ENCODE measurements at places on chromosomes 6 and 20. TPM values are rescaled to one million over a fixed set of nuclear protein-coding genes. Genes with fewer than 3 reads are reported as not detected.

DNA sequence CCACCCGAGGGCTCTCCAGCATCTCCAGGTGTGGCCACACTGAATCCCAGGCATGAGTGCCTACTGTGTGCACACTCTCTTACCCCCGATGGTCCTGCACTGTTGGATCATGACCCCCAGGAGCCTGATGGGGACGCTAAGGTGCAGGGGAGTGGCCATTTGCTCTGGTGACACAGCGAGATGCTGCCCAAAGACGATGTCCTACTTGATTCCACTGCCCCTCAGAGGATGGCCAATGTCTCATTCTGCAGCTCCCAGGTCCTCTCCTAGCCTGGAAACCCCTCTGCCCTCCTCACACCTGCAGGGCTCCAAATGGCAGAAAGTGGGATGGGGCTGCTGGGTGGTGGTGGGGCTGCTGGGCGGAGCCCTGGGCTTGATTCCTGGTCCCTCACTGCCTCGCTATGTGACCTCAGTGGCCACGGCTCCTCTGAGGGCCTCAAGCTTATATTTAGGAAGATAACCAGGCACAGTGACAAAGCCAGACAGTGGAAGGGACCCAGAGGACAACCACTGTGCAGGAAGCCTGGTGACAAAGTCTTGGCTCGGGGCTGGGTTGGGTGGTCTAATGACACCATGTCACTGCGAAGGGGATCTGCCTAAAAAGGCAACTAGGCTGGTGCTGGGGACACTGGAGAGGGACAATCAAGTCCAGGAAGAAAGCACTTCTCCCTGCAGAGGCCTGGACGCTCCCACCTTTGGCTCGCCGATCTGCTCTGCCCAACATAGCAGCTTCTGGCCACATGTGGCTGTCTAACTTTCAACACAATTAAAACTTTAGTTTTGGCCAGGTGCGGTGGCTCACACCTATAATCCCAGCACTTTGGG lies 28.4 kb downstream of the TGM2 start:
- no peak for DNase-seq

DNA sequence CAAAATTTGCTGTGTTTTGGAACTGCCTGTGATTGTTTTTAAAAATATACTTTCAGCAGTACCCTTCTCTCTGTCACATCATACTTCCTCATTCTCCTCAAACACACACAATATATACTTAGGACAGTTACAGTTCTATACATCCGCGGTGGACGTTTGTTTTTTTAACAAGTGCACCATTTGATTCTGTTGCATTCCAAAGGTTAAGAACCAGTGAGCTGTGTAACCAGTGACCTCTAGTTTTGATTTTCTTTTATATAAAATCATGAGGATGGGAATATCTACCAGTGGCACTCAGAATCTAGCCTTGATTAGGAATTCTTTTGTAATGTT lies 152.8 kb downstream of the CARMIL1 start:
- no peak for DNase-seq

DNA sequence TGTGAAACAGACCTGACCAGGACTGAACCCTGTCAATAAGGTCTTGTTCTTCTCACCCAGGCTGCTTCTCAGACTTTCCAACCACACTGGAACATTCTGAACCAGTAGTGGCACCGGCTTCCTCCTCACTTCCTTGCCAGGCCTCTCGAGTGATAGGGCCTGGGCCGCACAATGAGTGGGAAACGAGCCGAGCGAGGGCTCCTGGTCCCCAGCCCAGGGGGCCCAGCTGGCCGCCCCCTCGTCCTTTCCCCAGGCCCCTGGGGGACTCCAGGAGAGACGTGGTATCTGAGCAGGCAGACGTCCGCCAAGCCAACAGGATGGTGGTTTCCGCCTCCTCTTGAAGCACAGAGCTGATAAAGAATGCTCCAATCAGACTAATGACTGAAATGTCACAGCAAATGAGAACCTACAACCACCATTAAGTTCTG lies 117.9 kb downstream of the GMDS start:
- peak; percentile 68 for DNase-seq

DNA sequence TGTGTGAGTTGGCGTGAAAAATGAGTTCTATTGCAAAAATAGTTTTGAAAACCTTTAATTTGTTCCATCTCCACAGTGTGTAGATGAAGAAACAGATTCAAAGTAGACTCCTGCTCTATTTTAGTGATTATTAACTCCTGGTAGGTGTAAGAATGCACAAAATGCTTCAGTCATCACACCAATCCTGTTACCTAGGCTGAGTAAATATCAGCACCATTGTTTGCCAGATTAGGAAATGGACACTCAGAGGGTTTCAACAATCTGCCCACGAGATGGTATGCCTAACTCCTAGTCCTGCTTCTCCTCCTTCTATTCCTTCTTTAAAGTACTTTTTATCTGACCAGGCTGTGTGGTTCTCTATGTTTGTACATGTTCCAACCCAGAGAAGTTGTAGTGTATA lies 108.9 kb upstream of the AHI1 start:
- no peak for DNase-seq

The TNFAIP3 gene
- 2.9 TPM for polyA plus RNA-seq

The PLCB1 gene
- polyA plus RNA-seq: 2.2 TPM

The BPIFA1 gene
- not detected for polyA plus RNA-seq
